Iris pigment epithelial cell (primary cell): ENCODE measurements at places on chromosomes 11 and 22.

DNA sequence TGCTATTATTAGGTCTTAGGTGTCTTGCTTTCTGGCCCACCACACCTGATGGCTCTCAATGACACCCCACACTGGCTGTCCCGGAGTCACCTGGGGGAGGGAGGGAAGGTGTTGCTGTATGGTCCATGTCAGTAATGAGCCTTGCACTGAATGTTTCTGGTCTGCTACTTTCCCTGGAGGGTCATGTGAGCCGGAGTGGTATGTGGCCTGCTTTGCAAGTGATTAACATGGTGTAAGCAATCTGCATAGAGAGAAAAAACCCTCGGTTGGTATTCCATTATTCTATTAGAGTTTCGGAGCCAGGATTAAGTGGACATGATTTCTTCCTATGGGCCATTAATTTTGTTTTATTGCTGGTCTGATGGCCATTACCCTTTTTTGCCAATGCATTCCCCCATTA is 63.9 kb downstream of the PKNOX2 start:
- DNase-seq: no peak

- DNase-seq: no peak
Measured at GRCh38 chr11:91174734-91175133, 951.9 kb upstream of the CHORDC1 start.

DNA sequence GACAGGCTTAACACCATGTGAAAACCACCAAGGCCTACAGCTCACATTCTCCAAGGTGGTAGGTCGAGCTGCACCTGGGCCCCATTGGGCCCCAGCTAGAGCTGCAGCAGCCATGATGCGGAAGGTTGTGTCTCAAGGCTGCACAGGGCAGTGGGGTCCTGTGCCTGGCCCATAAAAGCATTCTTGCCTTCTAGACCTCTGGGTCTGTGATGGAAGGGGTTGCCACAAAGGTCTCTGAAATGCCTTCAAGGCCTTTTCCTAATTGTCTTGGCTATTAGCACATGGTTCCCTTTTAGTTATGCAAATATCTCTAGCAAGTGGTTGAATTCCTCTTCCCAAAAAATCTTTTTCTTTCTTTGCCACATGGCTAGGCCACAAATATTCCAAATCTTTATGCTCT is 52.5 kb upstream of the C11orf58 start:
- DNase-seq: no peak

GRCh38 chr11:77381729-77382665 is 80.5 kb upstream of the GDPD4 start:
- DNase-seq: peak; percentile 75

DNA sequence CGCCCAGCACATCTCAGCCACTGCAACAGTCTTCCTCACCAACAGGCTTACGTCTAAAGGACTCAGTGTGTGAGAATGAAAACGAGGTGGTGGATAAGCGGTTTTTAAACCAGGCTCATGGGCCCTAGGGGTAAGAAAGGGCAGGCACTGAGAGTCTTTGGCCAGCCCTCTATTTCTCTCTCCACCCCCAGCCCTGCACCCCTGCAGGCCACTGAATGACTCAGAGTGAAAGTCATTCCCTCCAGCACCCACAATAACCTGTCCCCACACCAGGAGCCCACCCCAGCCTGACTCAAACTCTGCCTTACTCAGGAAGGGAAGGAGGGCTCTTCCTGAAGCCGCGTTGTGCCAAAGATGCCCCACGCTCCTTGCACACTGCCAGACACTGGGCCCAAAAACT is 72.0 kb downstream of the LARGE1 start:
- no peak for DNase-seq

DNA sequence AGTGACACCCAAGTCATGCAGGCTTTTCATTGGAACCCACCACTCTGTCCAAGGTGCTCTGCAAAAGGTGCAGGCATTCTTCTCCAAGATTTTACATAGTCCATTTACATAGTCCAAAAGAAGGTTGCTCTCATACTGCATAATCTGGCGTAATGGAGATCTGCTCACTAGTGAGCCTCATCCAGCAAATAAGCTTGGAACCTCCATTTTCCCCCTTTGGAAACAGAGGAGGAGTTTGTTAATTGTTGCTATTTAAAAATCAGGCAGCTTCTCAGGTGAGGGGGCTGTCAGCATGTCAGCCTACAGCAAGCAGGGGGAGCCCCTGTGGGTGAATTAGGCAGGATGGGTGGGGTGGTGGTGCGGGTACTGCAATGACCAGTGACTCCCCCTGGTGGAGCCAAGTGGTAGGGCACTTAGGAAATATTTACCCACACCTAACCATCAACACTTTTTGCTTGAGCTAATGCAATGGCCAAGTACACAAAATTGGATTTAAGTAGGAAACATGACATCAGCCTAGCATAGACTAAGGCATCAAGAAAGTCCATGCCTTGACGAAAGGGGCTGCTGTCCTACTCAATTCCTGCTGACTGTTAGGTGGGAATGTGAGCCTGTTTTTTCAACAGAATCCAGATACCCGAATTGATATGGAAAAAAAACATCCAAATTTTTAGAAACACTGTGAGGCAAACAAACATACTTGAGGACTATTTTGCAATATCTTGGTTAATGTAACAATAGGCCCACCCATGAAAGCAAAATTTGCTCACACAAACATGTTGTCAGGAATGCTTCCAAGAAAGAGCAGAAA is 64.5 kb downstream of the AMBRA1 start:
- peak; percentile 57 for DNase-seq

DNA sequence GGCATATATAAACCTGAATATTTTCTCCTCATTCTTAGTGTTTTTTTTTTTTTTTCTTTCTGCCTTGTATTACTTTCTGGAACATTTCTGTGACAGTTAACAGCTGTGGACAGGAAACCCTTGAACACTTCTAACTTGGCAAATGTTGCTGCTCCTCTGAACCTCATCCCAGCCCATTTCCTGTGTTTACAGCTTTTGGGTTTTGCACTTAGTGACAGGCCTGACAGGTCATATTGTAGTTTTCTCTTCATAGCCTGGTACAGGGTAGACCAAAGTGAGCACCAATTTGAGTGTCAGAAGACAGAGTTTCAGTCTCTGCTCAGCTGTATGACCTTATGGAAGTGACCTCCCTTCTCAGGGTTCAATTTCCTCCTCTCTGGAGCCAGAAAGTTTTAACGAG is 91.6 kb downstream of the STIM1 start:
- peak; percentile 58 for DNase-seq

DNA sequence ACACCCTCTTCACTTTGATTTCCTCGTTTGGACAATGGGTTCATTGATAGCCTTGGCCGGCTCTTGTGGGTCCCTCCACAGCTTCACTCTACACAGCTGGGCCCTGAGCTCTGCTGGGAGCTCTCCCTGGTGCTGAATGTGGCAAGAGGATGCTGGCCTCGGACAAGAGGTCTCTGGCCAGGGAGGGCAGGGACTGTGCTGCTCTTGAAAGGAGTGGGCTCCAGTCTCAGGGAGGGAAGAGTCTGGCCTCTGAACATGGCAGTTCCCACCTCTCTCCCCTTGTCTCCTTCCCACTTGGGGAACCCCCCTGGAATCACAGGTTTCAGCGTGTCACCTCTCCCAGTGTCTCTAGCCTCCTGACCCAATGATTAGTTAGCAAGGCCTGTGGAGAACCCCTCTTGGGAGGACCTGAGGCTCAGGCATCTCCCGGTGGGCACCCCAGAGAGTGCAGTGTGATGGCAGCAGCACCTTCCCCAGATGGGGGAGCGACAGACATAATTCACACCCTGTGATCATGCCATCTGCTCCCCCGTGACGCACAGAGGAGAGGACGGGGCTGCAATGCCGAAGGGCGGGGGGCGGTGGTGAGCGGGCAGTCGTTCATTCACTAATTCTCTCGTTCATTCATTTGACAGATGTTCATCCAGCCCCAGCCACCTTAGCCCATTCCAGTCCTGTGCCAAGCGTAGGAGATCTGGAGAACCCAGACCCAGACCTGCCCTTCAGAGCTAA is 2.8 kb upstream of the CABP7 start:
- peak; percentile 75 for DNase-seq

DNA sequence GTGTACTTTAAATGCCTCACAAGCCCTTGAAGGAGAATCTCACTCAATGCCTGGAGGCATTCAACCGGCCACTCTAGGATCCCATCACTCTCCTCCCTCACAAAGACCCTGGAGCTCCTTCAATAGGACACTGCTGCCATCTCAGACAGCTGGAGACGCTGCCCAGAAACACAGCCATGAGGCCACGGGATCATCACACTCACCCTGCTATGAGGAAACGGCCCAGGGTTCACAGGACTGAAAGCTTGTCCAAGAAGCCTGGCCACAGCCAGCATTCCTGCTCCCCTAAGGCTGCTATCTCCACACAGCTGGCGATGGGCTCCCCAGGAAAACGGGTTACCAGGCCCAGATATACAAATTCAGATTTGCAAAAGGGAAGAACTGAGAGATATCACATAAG is 13.2 kb downstream of the CARS1 start:
- peak; percentile 42 for DNase-seq

DNA sequence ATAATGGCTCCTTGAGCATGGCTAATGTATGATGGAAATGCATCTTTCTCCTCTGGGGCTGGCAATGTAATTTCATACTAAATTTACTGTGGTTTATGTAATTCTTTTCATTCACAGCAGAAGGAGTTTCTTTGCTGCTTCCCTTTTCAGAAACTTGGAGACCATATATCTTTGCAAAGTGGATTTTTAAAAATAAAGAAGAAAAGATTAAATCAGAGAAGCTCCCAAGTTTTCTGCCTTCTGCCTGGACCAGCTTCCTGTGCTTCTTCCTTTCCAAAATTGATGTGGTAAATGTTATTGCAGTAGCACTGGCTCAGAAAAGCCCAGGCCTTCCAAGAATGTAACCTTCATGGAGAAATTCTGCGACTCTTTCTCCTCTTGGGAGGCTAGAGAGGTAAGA is 300.1 kb upstream of the NCAM1 start:
- DNase-seq: no peak

GRCh38 chr22:23402275-23403151 is 177.6 kb downstream of the IGLL1 start:
- DNase-seq: peak; percentile 53

DNA sequence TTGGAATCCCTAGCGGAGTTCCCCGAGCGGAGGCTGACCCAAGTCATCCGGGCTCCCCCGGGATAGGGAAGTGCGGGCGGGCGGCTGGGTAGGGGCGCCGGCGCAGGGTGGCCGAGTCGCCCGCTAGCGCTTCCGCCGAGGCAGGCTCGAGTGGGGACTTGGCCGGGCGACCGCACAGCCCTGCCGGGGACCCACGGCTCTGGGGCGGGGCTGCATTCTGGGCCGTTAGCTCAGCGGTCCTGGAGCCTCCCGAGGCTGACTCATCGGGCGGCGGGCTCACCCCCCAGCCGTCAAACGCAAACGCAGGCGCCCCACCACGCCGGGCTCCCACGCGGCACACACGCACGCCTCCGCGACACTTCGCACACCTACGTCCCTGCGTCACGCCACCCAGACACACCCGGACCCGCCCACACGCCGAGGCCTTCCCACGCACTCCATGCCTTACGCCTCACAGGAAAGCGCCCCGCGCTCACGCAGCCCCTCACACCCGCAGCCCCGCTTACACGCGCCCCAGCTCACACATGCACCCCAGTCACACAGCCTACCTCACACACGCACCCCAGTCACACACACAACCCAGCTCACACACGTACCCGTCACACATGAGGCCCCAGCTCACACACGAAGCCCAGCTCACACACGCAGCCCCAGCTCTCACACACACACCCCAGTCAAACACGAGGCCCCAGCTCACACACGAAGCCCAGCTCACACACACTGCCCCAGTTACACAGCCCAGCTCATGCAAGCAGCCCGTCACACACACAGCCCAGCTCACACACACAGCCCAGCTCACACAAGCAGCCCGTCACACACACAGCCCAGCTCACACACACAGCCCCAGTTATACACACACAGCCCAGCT is 1.2 kb downstream of the PHLDB1 start:
- DNase-seq: peak; percentile 83

- peak; percentile 48 for DNase-seq
Measured at GRCh38 chr11:122267602-122268001, 151.6 kb upstream of the BLID start.

- DNase-seq: peak; percentile 65
Measured at GRCh38 chr11:64000026-64000739, 13.9 kb downstream of the OTUB1 start.

DNA sequence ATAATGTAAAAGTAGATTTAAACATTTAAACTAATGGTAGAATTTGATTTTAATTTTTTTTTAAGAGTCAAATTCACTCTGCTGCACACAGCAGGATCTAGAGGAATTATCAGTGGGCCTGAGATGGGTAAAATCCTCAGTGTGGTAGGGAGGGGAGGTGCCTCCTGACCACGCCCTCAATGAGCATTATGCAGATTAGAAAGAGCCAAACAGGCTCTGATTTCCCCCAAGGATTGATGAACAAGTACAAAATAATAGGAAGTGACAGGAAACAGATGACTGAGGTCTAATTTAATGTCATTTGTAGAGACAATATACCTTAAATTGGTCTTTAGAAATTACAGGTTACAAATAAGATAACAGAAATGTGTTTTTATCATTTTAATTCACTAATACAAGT is 155.2 kb downstream of the DCDC1 start:
- no peak for DNase-seq

- DNase-seq: peak; percentile 71
Measured at GRCh38 chr11:121112498-121113455, 11.7 kb downstream of the TECTA start.

DNA sequence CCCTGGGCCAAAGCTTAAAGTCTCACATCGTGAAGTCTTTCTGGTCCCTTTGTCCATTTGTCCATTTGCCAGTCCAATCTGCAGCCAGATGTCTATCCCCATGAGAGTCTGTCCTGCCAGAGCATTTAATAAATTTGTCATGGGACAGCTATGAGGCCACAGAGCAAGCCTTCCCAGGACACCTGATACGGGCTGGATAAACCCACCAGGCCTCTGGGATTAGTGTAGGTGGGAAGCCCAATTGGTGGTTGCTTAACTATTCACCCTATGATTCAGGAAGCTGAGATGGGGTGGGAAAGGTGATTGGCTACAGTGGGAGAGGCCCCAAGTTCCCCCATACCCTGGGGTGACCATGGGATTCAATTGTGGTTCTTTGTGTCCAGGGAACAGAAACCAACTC is 39.9 kb downstream of the MYEOV start:
- DNase-seq: no peak

DNA sequence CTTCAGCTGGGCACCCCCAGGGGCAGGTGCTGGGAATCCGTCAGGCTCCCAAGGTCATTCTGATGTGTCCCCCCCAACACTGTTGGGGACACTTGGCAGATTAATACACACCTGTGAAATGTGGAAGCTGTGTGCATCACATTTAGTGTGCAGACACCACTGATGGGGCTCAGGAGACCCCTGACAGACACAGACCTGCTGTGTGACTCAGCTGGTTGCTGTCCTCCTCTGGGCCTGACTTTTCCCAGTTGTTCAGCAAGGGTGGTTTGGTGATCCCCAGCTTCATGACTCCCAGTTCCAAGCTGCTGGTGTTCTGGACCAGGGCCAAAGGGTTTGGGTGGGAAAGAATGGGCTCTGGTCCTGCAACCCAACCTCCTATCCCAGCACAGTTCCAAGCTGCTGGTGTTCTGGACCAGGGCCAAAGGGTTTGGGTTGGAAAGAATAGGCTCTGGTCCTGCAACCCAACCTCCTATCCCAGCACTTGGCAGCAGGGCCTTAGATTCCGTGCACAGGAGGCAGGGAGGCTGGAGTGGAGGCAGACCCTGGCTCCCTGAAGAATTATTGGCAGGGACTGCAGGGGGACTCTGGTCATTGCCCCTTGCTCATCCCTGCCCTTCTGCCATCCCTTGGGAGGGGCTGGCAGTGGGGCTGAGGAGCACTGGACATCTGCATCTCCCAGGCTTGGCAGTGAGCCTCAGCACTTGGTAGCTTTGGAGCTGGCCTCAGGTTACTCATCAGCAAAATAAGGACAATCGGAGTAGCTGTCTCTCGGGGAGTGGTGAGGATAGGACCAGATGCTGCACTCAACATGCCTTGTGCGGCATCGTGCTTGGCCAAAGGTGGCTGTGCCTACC is 8.4 kb upstream of the OMP start:
- DNase-seq: no peak

GRCh38 chr22:38107692-38108515 is 2.6 kb downstream of the BAIAP2L2 start:
- DNase-seq: no peak
